ENCODE measurements at places on chromosomes 6 and 20.
A peak's percentile ranks its signal among the peaks of the same experiment; 100 is the strongest.

- no peak for DNase-seq
Measured at GRCh38 chr20:61762886-61763739, 302.6 kb downstream of the TAF4 start.

DNA sequence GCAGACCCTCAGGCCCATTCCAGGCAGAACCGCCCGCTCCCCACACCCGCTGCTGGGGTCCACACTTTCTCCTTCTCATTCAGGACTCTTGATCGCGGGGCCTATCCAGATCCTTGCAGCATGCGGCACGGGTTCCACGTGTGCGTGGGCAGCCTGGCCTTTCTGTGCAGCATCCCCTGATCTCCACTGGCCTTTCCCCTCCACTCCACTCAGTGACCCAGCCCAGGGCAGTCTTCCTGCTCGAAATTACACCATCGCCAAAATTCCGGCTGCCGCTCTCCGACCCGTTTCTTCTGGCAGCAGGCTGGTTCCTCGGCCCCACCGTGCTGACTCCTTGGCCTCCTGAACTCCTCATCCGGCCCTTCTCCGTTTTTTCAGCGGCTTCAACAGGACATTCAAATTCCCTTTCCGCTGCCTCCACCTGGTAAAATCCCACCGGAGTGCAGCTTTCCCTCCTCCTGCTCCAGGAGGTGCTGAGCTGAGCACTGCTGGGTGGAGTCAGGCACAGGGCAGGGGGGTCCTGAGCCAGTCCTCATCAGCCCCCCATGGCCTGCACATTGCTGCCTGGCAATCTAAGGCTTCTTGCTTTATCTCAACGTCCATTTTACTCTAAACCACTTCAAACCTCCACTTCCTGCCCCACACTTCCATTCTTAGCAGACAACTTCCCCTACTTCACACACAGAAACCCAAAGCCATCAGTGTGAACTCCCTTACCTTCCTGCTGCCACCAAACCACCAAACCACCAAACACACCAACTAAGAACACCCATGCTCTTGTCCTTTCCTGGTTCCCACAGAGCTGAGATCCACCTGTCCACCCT is 9.0 kb downstream of the SFT2D1 start:
- DNase-seq, result no peak

DNA sequence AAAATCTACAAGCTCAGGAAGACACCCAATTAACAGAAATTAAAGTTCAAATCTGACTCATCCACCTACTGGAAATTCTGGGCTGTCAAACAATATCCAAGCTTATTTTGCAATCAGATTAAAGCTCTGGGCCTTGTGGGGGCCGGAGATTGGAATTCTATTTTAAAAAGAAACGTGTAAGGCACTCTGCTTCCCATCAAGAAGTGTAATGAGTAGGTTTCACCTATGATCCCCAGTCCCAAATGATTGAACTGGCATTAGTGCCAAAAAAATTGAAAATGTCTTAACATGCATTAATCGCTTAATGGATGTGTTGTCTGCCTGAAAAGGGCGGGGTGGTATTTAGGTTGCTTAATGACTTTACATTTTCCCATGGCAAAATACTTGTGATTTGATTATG is 542.4 kb upstream of the BTBD3 start:
- DNase-seq, result no peak

DNA sequence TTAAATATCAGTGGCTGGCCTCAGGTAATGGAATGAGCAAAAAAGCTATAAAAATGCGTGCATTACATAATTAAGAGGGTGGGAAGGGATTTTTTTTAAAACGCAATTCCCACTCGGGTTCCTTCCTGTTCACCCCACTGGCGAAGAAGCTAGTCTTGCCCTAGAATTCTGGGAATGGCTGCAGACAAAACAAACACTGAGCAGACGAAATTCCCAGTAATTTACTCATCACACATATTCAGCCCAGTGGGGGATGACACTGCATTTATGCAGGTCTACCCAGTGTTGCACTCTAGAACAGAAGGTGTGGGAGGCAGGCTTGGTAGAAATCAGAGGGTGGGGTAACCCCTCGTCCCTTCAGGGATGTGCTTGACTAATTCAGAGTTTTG is 2695.0 kb upstream of the DEFB115 start:
- DNase-seq, result peak; percentile 69

DNA sequence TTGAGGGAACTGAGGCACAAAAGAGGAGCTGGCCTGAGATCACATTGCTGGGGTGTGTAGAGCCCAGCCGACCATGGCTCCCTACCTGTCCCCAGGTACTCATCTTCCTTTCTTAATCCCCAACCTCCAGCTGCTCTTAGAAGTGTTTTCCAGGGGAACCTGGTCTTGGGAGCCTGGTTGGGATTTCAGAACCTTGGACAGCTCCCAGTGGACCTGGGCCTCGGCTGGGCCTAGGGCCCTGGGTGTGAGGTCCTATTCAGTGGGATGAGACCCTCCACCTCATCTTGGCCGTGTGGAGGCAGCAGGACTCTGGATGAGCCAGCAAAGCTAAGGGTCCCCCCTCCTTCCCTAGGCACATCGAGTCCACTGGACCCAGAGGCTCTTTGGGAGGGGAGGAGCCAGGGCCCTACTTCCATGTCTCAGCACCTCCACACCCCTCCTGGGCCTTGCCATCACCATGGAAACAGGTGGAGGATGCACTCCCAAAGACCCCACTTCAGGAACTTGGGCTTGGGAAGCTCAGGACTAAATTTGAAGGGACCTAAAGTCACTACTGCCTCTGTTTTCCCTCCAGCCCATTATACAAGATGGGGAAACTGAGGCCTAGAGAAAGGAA is 38.5 kb downstream of the DLGAP4 start:
- peak; percentile 69 for DNase-seq

DNA sequence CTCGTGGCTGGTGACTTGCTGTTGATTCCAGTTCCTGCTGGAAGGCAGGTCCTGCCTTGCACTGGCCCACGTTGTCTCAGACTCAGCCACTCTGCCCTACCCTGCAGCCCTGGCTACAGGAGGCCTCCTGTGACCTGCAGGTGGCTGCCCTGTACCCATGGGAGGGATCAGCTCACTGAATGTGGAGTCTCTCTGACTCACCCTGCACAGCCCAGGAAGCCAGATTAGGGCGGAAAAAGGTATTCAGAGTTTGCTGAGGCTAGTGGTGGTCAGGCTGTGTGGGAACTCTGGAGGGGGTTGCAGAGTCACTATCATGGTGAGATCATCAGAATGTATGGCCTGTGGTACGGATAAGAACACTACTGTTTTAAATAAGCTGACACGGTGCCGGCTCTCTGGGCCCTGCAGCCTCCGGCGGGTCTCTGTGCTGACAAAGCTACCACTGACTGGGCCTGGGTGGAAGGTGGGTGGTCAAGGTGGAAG is 24.7 kb upstream of the PYGB start:
- DNase-seq, result peak; percentile 90

DNA sequence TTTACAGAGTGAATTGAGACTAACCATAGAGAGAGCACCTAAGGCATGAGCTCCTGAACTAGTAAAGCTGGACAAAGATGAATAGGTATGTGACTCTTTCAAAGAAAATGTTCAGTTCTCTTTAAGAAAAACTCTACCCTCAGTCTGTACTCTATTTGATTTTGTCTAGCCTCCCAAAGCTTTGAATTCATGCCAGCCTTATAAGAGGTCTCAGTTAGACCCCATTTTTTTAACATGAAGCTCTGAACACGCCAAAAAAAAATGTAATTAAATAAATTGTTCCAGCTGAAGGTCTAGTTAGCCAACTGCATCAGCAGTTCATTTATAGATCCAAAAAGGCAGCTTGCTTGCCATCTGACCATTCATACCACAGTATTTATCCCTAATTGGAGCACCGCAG is 71.6 kb downstream of the COL9A1 start:
- DNase-seq, result no peak

- DNase-seq, result no peak
Measured at GRCh38 chr20:32535316-32535952, 49.7 kb downstream of the NOL4L start.

- peak; percentile 78 for DNase-seq
Measured at GRCh38 chr6:30544666-30545272, 11.5 kb downstream of the GNL1 start.

DNA sequence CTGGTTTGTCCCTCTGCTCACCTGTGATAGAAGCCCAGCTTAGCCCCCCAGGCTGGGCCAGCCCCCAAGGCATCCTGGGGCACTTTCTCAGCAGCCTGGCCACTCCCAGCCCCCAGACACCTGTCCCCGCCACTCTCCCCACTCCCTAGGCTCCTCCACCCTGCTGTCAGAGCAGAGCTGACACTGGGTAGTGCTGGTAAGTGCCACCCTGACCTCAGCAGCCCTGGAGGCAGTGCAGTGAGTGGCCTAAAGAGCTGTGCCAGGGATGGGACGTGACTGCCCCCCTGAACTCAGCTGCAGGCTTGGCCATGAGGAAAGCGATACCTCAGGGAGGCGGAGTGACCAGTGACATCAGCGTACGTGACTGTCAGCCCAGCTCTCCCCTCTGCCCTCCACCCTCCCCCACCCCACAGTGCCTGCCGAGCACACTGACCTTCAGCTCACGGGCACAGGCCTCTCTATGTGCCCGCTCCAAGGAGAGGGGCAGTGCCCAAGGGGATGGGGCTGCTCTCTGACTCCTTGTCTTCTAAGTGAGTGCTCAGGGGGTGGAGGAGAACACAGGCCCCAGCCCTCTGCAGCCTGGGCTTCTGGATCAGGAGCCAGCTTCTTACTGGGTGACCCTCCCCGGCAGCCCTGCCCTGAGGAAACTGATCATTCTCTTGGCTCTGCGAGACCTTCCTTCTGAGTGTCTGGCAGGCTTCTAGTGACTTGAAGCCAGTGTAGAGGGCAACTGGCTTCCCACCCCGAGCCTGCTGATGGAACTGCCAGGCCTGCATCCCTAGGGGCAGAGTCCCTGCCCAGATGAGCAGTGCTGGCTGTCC is 172.7 kb downstream of the MRPL14 start:
- DNase-seq, result no peak

DNA sequence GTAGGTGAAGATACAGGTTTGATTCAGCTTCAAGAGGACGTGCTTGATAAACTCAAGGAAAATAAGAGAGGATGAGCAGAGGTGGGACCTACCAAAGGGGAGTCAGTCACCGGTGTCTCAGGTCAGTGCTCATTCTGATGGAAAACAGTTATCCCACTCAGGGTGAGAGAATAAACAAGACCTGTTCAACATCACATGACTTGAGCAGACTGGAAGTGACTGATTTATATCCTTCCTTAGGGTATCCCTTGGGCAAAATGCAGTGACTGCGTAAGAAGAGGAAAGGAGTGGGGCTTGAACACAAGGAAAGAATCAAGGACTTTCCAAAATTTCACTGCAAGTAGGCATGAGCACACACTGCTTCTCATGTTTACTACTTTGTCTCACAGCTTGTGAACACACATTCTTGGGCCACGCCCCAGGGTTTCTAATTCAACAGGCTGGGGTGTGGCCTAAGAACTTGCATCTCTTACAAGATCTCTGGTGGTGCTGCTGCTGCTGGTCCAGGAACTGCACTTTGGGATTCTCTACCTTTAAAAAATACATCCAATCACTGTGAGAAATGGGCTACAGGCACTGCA is 11.6 kb downstream of the CST3 start:
- no peak for DNase-seq

- no peak for DNase-seq
Measured at GRCh38 chr20:58597249-58597891, 53.7 kb upstream of the STX16 start.

DNA sequence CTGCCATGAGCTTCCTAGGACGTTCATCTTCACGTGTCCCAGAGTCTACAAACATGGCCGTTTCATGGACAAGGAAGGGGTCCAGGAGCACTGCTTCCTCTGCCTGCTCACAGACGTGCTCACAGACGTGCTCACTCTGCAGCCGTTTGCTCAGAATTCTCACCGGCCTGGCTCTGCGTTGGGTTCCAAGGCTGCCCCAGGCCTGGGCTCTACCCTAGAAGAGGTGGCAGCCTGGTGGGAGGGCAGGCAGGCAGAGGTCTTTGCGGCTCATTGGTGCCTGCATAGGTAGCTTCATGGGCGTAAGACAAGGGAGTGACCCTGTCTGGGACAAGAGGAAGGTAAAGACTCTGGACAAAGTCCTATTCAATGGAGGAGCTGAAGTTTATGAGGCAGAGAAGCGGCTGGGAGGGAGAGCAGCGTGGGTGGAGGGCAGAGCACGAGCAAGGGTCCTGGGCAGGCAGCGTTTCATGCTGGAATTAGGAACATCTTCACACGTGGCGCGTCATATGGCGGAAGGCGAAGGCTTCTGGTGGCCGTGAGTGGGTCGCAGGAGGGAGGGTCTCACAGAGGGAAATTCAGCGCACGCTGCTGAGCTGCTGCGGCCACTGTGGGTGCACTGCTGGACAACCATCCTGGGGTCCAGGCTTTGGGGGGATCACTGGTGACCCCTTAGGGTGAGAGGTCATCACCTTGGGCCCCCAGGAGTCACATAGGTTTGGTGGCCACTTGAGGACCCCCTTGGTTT is 138.2 kb downstream of the PHACTR3 start:
- DNase-seq, result no peak

GRCh38 chr6:53005663-53006250 is 10.7 kb upstream of the GSTA4 start:
- DNase-seq, result no peak

- no peak for DNase-seq
Measured at GRCh38 chr20:23143986-23144690, 58.0 kb upstream of the CD93 start.

DNA sequence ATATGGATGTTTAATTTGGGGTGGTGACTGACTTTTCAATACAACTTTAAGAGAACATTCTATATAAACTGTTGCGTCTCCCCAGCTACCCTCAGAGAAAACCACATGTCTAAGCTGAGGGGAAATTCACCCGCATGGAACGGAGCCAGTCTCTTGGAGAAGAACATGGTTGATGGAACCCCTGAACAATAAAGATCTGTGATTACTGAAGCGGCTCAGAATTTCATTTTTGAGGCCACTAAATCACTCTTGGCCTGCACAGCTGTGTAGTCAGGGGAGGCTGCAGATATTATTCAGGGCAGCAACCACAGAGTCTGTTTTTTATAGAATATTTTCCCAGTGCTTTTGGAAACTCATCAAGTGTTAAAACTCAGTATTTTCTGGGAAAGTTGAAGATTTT is 73.8 kb downstream of the EYA4 start:
- no peak for DNase-seq

- DNase-seq, result no peak
Measured at GRCh38 chr6:106823058-106823457, 151.5 kb downstream of the CD24 start.

- no peak for DNase-seq
Measured at GRCh38 chr6:142457638-142458406, 156.0 kb downstream of the ADGRG6 start.

- no peak for DNase-seq
Measured at GRCh38 chr20:10474606-10475184, 39.6 kb downstream of the SLX4IP start.

- DNase-seq, result no peak
Measured at GRCh38 chr6:10276660-10277287, 138.1 kb downstream of the TFAP2A start.

DNA sequence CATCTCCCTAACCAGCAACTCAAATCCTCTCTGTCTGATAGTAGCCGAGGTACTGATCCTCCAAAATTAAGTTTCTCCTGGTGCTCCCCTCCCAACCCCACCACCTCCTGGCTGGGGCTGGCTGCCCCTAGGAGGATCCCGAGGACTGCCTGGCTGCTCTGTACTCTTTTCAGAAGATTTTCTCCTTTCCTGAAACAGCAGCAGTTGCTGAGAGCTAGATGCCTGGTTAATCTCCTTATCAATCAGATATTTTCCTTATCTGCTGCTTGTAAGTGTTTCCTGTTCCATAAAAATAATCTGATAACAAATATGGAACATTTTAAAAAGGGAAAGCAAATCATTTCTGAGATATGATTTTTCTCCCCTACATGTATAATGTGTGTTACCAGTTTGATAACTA is 52.8 kb downstream of the ZMYND8 start:
- DNase-seq, result no peak
